ENCODE measurements at places on chromosomes 3 and 15.

DNA sequence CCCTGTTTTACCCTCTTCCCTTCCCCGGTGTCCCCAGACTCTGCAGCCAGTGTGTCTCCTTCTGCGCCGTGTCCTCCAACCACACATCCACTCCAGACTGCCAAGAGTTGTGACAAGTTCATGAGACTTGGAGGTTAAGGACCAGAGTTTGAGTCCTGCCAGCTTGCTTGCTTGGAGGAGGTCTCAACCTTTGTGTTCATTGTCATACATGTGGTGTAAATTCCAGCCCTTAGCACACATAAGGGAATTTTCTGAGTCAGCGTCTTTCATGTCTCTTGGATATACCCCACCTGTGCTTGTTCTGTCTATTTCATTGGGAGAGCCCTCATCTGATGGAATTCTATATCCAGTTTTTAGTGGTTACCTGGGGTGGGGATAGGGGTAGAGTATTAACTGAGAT, 13.3 kb downstream of the CORO2B start:
- DNase-seq: no peak

DNA sequence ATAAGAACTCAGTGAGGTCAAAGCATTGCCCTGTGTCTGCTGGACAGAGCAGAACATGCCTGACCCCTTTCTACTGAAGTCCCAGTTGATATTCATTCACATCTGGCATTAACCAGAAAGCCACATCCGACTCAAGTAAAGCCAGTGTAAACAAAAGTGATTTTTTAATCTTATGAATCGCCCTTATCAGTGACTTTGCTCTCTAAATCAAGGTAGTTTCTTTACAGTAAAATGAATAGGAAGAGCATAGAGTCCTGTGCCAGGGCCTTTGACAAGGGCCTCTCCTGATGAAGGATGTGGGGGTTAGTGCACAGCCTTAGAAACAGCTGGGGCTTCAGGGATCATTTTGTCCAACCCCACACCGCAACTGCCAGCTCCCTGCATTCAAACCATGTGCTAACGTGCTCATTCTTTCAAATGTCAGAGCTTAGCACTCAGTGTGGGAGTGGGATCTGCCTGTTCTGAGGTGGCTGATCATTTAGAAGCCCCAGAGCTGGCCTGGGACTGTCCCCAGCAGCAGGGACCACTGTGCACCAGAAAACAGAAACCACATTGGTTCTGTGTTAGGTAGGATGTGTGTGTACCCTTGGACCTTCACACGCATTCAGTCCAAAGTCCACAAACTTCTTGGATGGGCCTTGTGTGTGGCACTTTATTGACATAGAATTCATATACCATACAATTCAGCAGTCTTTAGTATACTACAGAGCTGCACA, 55.3 kb downstream of the CCR4 start:
- no peak for DNase-seq

DNA sequence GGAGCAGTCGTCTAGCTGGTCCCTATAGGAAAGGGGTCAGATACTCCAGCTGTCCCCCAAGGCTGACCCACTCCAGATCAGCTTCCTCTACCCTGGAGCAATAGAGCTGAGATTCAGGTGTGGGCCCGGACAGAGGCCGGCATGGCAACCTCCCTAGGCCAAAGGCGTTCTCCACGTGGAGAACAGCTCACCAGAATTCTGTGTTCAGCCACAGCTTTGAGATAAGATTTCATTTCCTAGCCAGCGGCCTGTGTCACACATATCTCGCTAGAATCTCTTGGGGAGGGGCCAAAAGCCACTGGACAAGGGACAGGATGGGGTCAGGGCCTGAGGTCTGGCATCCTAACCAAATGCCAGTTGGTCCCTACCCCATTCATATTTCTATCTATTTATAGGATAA, 20.1 kb downstream of the SRGAP3 start:
- no peak for DNase-seq

DNA sequence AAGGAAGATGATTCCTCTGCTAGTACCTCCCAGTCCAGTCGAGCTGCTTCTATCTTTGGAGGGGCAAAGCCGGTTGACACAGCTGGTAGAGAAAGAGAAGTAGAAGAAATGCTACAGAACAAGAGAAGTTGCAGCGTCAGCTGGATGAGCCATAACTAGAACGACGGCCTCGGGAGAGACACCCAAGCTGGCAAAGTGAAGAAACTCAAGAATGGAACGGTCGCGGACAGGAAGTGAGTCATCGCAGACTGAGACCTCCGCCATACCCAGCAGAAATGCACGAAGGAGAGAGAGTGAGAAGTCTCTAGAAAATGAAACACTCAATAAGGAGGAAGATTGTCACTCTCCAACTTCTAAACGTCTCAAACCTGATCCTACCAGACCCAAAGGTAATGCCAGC, 19.0 kb upstream of the PARP14 start:
- DNase-seq: no peak

DNA sequence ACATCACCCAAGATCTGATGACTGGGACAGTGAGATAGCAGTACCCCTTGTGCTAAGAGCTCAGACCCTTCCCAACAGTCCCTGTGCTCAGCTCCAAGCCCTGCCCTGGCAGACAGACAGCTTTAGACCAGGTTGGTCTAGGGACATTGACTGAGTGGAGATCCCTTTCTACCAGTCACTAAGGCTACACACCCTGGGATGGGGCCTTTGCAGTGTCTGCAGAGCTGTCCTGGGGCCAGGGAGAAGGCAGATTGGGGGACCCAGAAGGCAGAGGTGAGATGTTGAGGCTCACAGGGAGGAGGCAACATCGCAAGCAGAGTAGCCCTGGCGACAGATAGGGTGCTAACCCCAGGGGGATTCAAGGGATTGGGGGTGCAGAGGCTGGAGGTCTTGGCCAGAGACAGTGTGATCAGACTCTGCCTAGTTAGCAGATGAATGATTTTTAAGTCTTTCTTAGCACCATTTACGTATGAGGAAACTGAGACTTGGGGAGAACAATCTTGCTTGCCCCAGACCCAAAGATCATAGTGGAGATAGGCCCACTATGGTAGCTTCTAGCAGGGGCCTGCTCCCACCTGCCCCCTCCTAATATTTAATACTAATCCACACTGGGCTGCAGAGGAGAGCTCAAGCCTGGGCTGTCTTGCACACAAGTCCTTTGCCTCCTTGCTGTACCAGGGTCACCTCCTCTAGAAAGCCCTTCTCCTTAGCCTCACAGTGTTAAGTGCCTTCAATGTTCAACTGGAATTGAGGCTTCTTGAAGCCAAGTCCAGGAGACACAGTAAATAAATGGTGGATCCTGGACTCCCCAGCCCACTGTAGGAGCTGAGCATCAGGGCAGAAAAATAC, 32.6 kb downstream of the HMCES start:
- DNase-seq: no peak

DNA sequence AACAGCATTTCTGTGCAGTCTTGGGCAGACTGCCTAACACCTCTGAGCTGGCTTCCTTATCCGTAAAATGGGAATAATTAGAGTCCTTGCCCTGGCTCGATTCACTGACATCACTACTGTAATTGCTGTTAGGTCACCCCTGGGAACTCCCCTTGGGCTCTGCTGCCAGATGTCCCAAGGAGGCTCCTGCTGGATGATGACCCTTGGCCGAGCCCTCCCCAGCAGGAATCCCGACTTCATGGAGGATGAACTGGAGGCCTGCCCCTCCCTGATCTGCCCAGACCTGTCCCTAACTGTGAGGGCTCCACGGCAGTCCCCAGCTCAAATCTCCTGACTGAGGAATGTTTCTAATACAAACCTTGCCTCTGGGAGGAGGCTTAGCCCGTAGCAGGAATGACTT, 18.0 kb downstream of the ESYT3 start:
- DNase-seq: no peak

DNA sequence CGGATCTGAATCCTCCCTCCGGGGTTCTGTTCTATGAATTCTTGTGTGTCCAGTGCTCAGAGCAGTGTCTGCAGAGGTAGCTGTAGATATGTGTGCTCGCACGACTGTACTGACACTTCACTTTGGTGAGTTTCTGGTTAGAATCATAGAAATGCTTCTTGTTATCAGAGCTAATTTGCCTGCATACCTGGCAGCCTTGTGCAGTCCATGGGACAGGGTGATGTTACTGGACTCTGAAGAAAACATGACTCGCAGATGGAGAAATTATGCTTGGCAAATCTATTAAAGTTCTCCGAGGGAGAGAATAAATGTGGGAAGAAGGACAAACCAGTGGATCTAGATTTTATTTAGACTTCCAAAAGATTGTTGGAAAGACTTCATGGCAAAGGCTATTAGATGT, 12.2 kb downstream of the CGNL1 start:
- DNase-seq: no peak

DNA sequence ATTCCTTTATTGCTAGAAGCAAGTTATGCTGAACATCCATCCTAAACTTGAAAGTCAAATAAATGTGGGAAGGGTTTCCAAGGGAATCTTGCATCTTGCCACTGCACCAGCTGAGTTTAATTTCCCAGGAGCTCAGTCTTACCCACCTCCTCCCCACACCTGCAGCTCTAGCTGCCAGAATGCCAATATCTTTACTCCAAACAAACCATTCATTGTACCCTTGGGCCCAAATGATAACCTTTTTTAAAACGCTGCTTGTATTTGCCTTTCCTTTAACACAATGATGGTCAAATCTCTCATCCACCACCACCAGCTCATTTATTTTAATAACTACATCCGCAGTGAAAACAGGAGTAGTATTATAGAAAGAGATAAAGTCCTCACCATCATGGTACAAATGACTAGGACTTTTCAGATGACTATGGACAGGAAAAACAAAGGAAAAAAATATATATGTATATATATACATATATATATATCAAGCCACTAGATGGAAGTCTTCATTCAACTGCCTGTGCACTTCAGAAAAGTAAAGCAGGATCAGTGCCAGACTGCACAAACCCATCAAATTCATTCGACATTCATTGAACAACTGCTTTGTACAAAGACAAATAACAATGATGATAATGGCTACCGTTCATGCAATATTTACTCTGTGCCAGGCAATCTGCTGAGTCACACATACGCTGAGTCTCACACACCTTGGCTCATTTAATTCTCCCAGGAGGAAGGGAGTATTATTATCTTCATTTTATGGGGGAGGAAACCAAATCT, 44.0 kb downstream of the BFSP2 start:
- DNase-seq: no peak

DNA sequence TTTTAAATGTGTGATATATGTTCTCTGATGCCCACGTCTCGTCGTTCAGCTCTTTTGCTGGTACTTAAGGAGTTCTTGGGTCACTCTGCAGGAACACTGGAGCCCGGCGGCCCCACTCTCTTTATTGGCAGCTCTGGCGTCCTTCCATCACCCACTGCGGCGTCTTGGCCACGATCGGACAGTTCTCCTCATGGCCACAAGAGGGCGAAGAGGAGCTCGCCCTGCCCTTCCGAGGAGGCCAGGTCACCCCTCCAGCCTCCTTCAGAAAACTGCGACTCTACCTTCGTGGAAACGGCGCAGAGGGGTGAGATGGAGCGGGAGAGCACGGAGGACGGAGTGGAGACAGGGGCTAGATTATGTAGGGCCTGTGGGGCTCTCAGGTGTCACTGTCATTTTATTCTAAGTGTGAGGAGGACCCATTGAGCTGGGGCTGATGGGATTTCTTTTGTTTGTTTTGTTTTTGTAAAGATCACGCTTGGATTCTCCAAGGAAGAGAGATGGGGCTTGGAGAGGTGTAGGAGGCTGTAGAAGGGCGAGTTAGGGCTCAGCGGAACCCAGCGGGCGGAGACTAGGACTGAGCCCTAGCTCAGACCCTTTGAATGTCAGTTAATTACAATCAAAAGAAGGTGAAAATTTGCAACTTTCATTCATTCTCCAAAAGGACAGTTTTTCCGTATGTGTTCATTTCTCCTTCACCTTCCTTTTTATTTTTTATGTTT, 28.0 kb upstream of the GABRA5 start:
- no peak for DNase-seq

DNA sequence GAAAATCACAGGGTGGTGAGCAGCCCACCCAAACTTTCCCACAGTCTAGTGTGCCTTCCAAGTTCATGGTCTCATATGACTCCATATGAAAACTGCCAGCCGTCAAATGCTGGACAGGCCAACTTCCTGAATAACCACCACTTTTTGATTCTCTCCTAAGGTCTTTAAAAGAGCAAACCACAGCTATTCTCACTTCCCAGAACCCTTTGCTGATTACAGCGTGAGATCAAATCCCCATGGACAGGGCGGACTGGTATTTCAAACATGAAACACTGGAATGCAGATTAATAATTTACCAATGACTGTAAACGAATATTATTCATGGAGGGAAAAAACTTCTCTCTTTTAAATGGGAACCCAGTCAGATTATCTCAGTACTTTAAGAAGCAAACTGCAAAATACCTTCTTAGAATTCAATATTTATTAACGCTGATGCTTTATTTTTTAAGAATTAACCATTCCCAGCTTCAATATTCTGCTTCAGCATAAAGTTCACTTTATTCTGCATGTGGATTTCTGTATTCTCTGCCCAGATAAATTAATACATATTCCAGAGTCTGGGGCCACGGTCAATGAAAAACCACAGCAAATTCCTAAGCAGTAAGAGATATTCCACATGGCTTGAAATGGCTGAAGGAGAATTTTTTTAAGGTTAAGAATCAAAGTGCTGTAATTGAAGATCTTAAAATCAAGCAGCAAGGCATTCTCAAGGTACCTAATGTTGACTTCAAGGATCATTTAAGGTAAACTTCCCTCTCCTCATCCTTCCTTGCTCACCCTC, 42.9 kb downstream of the MYO1E start:
- DNase-seq: no peak

GRCh38 chr15:92937901-92938300, 37.8 kb downstream of the CHD2 start:
- DNase-seq: no peak

- DNase-seq: no peak
Observed at GRCh38 chr15:80480909-80481308, 76.7 kb downstream of the ARNT2 start.

DNA sequence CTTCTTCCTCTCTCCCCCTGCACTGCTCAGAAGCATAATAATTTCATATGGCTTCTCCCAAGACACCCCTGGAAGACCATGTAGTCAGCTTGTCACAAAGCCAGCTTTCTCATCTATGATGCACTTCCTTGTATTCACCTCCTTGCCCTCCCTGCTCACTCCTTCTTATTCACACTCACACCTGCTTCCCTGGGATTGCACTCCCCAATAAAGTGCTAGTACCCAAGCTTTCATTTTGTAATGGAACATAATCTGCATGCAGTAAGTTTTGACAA, 76.9 kb upstream of the FRMD4B start:
- no peak for DNase-seq

GRCh38 chr15:56411122-56411749, 46.0 kb downstream of the TEX9 start:
- no peak for DNase-seq

Data from stimulated activated CD8-positive, alpha-beta memory T cell treated with anti-CD3 and anti-CD28 coated beads, Interleukin-7, amount 100 ng/mL, for 1 hour (primary cell).